Left ventricle myocardium superior (tissue), 1 donor: ENCODE measurements at places on chromosomes 1 and 21.

- DNase-seq, result no peak
Observed at GRCh38 chr1:55141295-55141893, 73.8 kb downstream of the USP24 start.

DNA sequence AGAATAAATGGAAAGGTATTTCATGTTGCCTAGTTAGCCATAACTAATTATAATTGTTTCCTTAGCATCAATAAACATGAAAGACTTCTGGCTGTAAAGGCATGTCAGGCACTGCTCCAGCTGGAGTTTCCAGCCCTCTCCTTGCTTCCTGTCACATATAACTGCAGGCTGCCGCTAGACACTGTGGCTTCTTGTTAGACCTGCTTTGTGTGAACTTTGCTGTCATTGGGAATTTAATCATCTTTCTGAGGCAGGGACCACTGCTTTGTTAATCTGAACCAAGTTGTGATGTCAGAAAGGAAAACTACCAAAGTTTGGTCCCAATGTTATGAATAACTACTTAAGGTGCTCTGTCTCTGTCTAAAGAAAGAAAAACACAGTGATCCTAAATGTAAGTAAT lies 90.3 kb upstream of the DUSP10 start:
- DNase-seq, result no peak

GRCh38 chr1:156014829-156015228 lies 5.9 kb downstream of the SSR2 start:
- DNase-seq, result no peak

DNA sequence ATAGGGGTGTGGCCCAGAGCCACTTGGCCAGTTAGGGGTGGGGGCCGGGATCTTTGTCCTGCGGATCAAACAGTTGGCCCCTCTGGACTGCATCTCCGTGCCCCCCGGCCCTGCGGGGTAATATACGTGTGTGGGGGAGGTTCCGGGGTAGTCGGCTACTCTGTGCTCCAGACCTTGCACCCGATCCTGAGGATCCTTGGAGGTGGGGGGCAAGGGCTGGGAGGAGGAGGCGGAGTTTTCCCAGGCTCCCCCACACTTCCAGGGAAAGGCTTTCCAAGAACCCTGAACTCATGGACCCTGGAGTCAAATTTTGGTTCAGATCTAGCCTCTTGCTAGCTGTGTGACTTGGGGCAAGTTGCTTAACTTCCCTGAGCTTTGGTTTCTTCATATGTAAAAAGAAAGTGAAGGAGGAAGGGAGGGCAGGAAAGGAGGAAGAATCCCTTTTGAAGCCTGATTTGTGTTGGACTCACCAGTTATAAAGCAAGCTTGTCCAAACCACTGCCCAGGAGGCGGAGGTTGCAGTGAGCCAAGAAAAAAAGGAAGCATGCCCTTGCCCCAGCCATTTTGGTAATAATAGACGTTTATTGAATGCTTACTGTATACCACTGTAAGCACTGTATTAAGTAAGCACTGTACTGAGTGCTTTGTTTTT lies 686 bp downstream of the MIIP start:
- no peak for DNase-seq

GRCh38 chr1:160397651-160398050 lies 2.7 kb upstream of the VANGL2 start:
- no peak for DNase-seq

DNA sequence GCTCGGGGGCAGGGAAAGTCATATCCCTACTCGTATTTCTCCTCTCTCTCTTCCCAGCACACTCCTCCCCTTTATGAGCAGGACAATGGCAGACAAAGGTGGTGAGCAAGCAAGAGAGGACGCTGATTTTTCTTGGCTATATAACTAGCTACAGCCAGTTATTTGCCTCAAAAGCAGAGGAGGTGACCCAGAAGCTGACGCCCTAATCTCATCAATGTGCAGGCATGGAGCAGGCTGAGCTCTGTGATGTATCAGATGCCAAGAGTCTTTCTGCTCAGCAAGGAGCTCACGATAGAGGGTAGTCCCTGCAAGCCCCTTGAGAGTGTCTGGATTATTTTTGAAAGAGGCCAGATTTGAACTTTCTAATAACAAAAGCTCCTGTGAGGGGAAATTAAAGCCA lies 75.5 kb downstream of the ASTN1 start:
- DNase-seq, result no peak

- DNase-seq, result no peak
Observed at GRCh38 chr1:232377494-232377770, 252.5 kb downstream of the SIPA1L2 start.

DNA sequence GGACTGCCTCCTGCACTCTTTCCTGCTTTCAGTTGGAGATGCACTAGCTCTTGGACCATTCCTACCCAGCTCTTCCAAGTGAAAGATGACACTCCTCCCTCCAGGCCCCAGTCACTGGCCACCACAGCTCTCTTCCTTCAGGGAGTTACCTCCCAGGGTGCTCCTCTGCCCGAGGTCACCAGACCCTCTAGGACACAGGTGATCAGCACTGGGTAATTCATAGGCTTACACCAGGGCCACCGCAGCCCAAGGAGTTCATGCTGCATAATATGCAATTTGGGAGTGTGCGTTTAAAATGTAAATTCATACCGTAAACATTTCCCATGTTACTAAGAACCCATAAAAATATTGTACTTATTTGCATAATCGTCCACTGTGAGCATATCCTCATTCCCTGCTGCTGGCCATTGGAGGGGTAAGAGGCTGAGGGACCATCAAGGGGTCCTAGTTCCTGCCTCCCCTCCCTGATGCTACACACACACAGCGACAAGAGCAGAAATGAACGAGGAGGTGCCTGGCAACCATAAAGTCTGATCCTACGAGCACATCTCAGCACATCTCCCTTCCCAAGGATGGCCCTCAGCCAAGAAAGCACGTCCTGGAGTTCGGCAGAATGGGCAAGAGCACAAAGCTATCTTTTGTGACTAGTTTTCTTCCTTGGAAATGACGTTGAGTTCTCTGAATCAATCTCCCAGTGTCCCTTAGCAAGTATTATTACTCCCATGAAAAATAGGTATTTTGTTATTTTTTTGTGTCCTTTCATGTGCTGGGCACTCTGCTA lies 222.9 kb upstream of the RAB4A start:
- DNase-seq, result no peak
